ENCODE measurements at places on chromosomes 7 and 10. TPM values are rescaled to one million over a fixed set of nuclear protein-coding genes. Genes with fewer than 3 reads are reported as not detected.

Gene DDX21
- total RNA-seq = 52.6 TPM

Gene SLC26A3
- 0.77 TPM for total RNA-seq

DNA sequence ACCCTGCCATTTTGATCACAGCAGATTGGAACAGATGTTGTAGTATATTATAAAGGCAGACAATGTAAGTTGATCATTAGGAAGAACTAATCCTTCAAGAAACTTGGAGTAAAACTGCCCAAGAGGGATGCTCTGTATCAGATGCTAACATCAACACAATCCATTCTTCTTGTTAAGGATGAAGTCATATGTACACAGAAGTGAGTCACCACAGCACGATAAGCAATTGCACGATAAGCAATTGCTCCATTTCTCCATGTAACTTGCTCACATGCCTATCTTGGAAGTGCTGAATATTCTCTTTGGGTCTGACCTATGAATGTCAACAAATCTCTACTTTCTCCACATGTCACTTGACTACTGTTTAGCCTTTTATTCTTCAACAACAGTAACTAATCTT, 41.5 kb upstream of the DMTF1 start:
- DNase-seq = no peak

GRCh38 chr10:129236274-129236691, 230.8 kb upstream of the MGMT start:
- no peak for DNase-seq

Gene EN2
- 0.15 TPM for total RNA-seq

GRCh38 chr10:70605161-70605560, 2.6 kb upstream of the PRF1 start:
- no peak for DNase-seq

GRCh38 chr10:34585422-34586112, 229.5 kb downstream of the PARD3 start:
- DNase-seq = no peak

- DNase-seq = no peak
Observed at GRCh38 chr7:145431834-145432233, 596.0 kb upstream of the TPK1 start.

DNA sequence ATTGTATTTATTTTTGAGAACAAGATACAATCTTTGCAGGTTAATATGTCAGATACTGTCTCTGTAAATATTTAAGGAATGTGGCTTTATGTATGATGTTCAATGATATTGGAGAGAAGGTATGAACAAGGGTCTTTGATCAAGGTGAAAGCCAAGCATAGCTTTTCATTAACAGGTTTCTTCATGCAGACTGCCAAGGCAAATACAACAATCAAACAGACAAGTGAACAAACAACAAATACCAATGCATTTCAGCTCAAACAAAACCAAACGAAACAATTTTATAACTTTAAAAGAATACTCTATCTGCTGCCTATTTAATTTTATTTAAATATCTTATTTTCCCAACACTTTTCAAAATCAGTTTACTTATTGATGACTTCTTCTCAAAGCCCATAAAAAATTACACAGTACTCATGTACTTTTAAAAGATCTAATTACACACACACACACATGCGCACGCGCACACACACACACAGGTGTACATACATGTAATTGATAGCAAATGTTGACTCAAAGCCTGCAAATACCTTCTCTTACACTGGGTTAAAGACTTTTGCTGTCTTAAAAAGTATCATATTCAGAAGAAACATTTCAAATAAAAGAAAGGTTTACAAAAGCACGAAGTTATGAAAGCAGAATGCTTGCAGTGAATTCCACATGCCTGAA, 201.1 kb upstream of the CCDC6 start:
- DNase-seq = no peak

Gene SEMA3C
- total RNA-seq = 178 TPM

- DNase-seq = no peak
Observed at GRCh38 chr10:69861251-69862240, 59.8 kb downstream of the COL13A1 start.

Gene CCDC146
- 32.4 TPM for total RNA-seq

DNA sequence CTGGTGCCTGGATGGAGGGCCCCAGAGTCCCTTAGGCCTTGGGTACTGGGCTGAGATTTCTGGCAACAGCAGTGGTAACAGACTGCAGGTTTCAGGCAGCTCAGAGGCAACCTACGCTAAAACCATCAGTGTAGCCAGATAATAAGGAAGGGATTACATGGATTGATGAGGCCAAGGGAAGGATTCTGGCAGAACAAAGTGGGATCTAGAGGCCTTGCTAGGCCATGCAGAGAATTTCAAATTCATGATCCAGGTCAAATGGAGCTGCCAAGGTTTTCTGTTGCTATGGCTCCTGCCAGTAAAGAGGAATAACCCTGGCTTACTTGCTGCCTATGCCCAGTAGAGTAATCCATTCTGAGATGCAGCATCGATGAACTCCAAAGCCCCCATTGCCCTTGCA, 445.7 kb downstream of the ADRA2A start:
- no peak for DNase-seq

Gene LRIT1
- not detected for total RNA-seq

DNA sequence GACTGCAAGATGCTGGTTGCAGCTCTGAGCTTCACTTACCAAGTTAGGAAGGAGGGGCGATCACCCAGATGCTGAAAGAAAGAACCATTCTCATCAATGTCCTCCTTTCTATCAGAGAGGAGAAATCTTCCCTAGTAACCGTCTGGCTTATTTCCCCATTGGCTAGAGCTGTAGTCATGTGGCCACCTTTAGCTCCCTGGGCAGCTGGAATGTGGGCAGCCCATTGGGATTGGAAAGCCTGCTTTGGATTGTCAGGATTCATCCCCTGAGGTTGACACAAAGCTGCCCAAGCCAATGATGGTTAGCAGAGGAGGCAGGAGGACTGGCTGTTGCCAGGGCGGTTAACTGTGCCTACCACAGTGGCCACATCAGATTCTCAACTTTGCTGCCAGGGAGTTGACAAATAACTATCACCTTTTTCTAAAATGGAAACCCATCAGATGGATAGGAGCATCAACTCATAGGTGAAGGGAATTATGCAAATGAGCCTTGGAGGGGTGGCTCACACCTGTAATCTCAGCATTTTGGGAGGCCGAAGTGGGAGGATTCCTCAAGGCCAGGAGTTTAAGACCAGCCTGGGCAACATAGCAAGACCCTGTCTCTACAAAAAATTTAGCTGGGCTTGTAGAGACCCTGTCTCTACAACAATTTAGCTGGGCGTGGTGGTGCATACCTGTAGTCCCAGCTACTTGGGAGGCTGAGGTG, 206.4 kb upstream of the GALNT17 start:
- no peak for DNase-seq

Gene LAMB1
- total RNA-seq = 221 TPM

Data from uterus (tissue), 4 donors.